GM06990 (cell line): ENCODE measurements at places on chromosomes 16 and 17.

DNA sequence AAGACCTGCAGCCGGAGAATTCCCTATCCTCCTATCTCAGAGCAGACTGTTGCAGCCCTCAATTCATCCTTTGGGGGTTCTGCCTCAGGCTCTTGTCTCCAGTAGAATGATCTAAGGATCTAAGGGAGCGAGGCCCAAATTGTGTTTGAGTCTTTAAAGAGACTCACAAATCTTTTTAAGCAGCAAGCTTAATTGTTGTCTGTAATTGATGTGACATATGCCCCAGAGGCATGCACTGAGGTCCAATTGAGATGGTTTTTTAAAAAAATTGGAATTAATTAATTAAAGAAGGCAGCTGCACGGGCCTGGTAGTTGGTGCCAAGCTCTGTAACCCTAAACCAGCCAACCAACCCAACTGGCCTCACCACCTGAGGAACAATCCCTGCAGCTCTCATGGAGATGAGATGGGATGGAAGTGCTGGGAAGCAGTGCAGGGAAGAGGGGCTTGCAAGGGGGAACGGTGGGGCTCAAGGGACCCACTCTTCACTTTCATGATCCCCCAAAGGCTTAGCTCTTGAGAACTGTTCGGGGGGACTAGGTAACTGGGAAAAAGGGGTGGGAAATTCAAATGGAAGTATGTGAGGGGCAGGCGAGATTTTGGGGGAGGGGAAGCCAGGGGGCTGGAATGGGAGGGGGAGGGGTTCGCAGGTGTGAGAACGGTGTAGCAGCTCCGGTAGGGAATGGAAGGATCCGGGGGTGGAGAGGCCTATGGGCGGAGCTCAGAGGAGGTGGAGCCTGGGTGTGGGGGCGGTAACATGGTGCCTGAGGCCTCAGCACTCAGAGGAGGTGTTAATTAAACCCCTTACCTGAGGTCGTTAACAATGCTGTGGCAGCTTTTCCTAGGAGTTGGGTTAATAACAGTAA lies 9.2 kb upstream of the ZNF652 start:
- DNase-seq, result no peak

GRCh38 chr17:1882836-1883235 lies 53.0 kb downstream of the RPA1 start:
- no peak for DNase-seq

DNA sequence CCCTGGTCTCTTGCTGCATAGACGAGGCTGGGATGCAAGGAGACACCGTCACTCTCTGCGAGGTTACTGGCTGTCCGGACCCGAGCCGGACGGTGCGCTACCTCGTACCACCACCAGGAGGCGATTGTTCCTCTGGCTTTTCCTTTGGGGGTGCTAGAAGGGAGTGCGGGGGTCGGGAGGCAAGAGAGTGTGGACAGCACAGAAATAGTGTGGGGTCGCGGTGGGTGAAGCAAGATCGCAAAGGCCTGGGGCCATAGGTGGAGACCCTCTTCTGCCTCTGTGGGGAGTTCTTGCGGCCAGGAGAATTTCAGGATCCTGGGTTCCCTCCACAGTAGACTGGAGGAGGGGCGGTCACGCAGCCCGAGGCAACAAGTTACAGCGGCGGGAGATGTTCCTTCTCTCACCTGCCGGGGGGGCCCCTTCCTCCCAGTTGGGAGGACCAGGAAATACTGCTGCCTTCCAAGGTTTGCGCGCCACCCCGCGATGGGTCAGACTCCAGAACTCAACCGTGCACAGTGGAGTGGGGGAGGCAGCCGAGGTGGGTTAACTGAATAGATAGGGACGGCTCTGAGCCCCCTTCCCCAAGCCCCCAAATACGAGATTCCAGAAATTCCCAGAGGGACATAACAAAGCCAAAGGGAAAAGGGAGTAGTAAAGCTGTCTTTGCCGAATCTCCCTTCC lies 6.9 kb downstream of the PHOSPHO1 start:
- no peak for DNase-seq

DNA sequence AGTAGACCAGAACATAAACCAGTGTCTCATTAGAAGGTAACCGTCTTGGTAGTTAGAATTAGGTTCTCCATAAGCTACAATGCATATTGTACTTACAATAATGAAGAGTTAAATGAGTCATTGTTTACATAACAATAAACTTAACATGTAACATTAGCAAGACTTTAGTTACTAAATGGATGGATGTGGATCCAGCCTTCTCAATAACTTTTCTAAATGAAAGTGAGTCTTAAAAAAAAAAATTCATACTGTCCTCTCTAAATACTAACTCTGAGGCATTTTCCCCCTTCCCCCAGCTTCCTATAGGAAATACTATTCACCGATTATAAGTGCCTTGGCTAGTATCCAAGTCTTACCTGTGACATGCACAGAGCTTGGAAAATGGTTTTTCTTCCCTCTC lies 155.3 kb downstream of the CYB561 start:
- DNase-seq, result no peak

DNA sequence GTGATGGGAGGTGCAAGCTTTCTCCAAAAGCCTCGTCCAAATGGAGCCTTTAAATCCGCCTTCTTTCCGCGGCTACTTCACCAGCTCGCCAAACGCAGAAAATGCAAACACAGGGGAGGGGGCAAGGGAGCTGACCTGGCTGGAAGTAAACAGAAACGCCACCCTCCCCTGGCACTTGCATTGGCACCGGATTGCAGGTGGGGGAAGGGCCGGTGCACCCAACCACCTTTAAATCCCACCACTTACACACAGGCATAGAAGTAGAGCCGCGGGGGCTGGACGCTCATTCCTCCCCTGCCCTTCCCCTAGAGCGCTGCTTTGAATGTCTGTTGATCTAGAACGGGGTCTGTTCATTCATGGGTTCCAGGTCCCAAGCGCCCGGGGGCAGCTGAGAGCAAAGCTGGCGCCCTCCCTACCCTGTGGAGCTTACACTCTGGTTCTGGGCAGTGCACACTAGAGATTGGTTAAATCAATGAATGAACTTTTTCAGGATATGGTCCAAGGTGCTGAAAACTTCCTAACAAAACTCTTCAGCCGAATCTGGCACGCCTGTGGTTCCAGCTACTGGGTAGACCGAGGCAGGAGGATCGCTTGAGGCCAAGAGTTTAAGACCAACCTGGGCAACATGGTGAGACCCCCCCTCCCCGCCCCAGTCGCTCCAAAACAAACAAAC lies 920 bp upstream of the ZCCHC14 start:
- no peak for DNase-seq

- DNase-seq, result no peak
These were observed 192.3 kb upstream of the SALL1 start for GRCh38 chr16:51343411-51343810.

DNA sequence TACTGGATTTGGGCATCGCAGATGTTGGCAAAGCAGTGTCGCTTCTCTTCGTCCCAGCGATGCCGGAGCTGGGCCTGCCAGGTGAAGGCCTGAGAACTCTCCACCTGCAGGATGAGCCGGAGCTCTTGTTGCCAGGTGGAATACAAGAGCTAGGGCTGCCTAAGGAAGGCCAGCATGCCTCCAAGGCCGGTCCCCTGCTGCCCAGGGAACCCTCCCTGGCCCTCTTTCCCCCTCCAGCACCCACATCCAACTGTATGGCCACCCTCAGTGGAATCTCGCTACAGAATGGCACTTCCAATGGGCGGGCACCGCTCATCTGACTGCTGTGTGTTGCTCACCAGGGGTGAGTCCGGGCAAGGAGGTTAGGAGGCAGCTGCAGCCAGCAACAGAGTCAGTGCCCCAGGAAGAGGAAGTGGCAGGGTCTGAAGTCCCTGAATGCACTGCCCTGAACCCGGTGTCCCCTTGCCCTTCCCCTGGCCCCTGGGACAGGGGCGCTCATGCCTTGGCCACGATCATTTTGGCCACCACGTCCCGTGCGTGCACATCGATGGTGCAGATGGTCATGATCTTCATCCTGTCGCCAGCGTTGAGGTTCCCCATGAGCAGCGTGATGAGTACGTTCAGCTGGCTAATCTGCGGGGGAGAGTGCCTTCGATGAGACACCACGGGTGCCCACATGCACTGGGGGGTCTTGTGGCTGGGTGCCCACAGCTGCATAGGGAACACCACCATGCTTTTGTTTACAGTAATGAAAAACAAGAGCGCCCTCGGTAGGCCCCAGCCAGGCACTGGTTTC lies 75.8 kb downstream of the DNAH17 start:
- no peak for DNase-seq

DNA sequence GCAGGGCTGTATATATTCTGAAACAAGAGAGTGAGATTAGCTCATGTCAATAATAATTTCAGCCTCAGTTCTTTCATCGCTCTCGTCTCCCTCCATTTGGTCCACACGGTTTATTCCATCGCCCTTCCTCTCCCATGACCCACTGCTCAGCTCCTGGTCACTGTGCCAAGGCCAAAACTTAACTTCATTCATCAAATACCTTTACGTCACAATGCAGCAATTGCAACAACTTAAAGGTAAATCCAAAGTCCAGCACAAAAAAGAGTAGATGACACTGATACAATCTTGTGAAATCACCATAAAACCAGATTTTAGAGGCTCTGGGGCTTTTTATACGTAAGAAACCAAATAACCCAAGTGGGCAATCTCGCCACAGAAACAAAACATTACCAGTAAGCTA lies 72.0 kb downstream of the ANKRD11 start:
- no peak for DNase-seq

DNA sequence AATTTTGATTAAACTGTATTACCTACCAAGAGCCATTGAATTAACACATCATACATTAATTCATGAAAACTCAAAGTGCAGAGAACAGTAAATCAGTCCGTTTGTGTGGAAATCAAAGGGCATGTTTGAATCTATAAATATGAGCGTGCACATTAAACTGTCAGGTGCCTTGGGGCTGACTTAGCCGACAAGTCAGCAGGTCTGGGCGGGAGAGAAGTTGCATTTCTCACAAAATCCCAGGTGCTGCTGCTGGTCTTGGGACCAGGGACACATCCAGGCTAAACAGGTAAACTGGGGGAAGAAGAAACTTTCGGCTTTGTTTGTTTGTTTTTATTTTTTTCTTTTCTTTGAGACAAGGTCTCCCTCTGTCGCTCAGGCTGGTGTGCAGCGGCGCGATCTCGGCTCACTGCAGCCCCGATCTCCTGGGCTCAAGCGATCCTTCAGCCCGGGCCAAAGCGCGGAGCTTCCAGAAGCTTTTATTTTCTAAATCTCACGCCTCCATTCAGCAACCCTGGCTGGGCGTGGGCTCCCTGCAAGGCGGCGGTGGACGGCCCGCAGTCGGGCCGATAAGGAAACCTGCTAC lies 213.9 kb downstream of the MRTFB start:
- DNase-seq, result peak; percentile 58

DNA sequence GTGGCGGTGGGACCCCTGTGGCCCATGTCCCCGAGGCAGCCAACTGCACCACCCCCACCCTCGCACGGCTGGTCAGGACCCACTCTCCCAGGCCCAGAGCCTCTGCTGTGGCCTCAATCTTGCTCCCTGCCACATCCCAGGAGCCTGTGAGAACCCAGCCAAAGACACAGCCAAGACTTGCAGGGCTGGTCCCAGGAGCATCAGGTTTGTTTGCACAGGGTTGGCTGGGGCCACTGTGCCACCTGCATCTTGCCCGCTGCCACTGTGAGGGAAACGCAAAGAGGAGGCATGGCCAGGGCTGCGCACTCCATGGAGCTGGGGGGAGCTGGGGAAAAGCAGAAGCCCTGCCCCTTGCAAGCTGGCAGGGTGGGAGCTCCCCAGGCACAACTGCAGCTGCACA lies 92.5 kb downstream of the SSH2 start:
- no peak for DNase-seq
